Fibroblast of skin of right biceps (primary cell): ENCODE measurements at places on chromosomes 5 and 9.

- DNase-seq = no peak
Measured at GRCh38 chr5:150663936-150664335, 2.9 kb downstream of the MYOZ3 start.

DNA sequence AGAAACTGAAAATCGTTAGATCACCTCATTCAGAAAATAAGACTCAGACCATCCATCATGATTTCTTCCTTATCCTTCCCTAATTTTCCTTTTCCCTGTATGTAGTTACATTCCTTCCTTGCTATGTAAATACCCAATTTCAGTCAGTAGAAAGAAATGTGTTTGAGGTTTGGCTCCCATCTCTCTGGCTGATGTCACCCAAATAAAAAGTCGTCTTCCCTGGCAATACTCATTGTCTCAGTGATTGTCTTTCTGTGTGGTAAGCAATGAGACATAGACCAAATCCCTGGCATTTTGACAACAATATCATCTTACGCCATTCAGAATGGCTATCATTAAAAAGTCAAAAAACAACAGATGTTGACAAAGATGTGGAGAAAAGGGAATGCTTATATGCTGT lies 303.9 kb upstream of the EDIL3 start:
- peak; percentile 99 for DNase-seq

DNA sequence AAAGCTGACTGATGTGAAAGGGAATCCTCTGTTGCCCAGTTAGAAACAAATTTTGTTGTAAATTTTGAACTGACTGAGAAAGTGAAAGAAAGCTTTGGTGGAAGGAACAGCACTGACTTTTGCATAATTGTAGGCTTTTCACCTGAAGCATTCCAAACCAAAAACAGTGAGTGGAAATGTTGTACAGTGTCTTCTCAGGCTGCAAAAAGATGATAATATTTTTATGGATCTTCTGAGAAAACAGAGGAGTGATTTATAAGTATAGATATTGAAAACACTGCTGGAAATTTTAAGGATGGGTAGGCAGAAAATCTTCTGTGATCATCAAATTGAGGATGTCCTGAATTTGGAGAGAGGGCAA lies 40.0 kb downstream of the LURAP1L start:
- no peak for DNase-seq

- no peak for DNase-seq
Measured at GRCh38 chr5:44919560-44919959, 110.8 kb downstream of the MRPS30 start.

- DNase-seq = no peak
Measured at GRCh38 chr5:151461312-151461711, 13.9 kb downstream of the SLC36A1 start.

GRCh38 chr5:6261256-6261655 lies 117.1 kb downstream of the MED10 start:
- no peak for DNase-seq

DNA sequence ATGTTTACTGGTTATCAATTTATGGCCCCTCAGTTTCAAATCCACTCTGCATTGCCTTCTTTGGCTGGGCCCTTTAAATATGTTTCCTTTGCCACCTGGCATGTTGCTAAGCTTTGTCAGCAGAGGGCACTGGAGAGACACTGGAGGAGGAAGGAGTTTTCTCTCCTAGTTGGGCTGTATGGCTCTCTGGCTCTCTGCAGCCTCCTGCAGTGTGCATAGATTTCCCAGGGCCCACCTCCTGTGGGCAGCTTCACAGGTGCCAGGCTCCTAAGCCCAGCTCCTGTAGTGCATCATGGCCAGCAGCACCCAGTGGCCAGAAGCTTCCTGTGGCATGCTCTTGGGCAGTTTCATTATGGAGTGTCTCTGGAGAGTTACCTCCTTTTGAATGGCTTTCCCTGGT lies 23.3 kb downstream of the CAVIN4 start:
- peak; percentile 57 for DNase-seq

GRCh38 chr9:95645992-95646391 lies 129.2 kb upstream of the PTCH1 start:
- no peak for DNase-seq

DNA sequence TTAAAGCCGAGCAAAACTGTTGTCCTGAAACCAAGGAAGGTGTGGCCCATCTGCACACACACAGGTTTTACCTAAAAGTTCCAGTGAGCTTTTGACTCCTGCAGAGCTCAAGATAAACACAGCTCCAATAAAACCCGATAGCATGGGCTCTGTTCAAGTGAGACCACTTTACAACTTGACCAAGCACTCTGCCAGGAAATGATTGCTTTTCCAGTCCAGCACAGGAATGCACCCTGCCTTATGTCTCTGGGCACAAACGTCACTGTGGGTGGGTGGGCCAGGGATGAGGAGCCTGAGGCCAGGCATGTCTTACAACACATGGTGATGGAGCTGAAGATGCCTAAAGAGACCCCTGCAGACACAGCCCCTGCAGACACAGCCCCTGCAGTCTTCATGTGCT lies 115.3 kb downstream of the ROR2 start:
- DNase-seq = no peak
